ENCODE measurements at places on chromosomes 3 and 15.

GRCh38 chr15:57824186-57824585, 117.7 kb downstream of the POLR2M start:
- no peak for DNase-seq

DNA sequence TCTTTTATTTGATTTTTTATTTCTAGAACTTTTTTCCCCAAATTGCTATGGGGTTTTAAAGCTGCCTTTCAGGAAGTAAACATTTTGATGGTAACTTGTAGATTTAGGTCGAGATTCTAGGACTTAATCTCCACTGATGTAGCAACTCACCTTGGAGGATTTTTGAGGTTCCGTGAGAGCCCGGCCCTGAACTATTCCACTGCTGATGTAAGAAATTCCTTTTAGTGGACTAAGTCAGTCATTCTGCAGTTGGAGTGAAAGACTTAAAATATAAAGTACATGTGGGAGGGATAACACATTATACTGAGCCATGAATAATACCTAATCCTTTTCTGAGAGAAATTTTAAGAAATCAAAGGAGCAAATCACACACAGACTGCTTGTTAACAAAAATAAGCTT, 12.6 kb upstream of the LRRC34 start:
- no peak for DNase-seq

DNA sequence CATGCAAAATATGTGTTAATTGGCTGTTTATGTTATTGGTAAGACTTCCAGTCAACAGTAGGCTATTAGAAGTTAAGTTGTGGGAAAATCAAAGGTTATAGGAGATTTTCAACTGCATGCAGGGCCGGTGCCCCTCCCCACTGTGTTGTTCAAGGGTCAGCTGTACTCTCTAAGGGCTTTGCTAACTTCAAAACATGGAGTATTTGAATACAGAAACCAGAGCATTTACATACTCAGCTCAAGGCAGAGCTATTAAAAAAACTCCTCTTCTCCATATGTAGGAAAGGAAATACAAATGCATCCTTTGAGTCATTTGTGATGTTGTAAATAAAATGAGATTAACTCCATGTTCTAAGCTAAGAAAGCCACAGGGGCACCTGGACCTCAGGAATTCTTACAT, 16.8 kb downstream of the IL17RB start:
- DNase-seq = no peak

DNA sequence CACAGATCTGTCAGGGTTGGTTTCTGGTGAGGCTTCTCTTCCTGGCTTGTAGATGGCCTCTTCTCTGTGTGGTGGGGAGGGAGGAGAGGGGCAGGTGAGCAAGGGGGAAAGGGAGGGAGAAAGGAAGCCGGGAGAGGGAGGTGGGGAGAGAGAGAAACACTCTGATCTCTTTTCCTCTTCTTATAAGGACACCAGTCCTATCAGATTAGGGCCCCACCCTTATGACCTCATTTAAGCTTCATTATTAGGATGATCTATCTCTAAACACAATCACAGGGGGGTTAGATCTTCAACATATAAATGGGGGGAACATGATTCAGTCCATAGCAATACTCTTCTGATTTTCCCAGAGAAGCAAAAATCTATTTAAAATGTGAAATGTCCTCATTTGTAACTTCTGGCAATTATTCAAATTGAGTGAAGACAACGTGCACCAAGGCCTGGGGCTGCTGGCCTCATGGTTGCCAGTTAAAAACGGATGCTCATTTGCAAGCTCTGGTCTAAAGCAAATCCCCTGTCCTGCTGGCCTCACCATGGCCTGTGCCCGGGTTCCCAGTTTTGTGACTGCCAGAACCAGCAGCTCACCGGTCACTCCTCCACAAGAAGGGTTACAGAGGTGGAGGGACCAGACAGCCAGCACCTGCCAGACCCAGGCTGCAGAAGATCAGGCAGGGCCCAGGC, 8.3 kb downstream of the POMGNT2 start:
- no peak for DNase-seq

Data from T-helper 2 cell treated with Interferon-gamma antibody and Interleukin-4, amounts not matched to agents 5 μg/mL and 100 μg/mL, for 36 hours (primary cell).